Activated CD4-positive, alpha-beta T cell treated with anti-CD3 and anti-CD28 coated beads, Interleukin-2, amount 50 U/mL, for 24 hours (primary cell): ENCODE measurements at places on chromosomes 11 and 22.

- no peak for DNase-seq
Observed at GRCh38 chr11:3022300-3022967, 30.3 kb upstream of the NAP1L4 start.

GRCh38 chr11:118913411-118914125 is 12.2 kb downstream of the BCL9L start:
- DNase-seq: no peak

GRCh38 chr11:117251506-117251905 is 19.0 kb downstream of the RNF214 start:
- DNase-seq: no peak

- DNase-seq: no peak
Observed at GRCh38 chr11:125451400-125452124, 44.5 kb downstream of the FEZ1 start.

GRCh38 chr11:7522121-7522520 is 8.3 kb downstream of the PPFIBP2 start:
- no peak for DNase-seq

GRCh38 chr11:113265362-113265761 is 49.0 kb upstream of the TTC12 start:
- no peak for DNase-seq
